GM12891 (cell line): ENCODE measurements at places on chromosomes 12 and 14.

- DNase-seq, result no peak
Observed at GRCh38 chr14:69720912-69721311, 46.0 kb upstream of the SRSF5 start.

- DNase-seq, result no peak
Observed at GRCh38 chr14:103346286-103346685, 12.2 kb downstream of the EIF5 start.

DNA sequence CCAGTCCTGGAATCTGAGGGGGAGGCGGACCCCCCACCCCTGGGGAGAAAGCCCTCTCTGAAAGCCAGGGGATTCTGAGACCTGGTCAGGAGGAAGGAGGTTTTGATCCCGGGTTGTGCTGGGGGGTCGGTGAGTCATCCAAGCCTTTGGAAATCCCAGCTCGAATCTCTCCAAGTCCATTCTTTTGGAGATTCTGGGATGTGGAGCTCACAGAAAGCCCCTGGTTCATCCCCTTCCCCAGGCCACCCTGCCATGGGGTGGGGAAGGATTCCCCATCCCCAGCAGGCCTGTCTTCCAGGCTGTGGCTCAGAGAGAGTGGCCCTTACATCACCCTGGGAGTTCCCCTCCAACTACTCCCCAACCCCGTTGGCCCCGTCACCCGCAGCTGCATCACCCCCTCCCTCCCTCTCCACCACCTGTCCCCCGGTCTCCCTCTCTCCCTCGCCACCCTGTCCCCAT lies 14.3 kb downstream of the EXOC3L4 start:
- peak; percentile 71 for DNase-seq

DNA sequence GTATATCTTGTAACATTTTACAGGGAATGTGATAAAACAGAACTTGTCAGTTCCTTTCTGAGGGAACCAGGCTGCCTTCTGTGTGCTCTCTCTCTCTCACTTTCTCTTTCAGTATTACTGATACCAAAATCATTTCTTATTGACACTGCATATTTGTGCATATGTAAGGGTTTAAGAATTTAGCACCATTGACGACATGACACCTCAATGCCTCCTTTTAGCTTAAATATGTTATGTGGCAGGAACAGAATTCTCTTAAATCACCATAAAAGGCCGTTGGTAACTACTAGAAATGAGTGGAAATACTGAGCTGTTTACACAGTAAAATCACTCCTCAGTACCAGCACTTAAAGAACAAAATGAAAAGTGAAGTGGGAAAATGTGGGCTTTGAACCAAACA lies 457.7 kb upstream of the SYT1 start:
- no peak for DNase-seq

DNA sequence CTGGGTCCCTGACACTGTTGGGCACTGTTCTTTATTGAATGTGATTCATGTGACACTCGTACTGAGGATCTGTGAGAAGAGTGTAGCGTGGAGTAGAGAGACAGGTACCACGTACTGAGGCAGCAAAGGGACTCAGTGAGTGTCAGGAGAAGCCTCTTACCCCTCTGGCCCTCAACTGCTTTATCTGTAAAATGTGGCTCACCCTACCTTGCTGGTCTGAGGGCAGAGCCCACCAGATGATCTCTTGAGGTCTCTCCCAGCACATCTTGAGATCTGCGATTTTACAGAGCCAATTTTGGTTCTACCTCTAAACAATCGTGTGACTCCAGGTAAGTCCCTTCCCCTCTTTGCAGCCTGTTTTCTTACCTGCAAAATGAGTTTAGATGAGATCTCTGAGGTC lies 3.1 kb downstream of the CEBPE start:
- DNase-seq, result no peak

DNA sequence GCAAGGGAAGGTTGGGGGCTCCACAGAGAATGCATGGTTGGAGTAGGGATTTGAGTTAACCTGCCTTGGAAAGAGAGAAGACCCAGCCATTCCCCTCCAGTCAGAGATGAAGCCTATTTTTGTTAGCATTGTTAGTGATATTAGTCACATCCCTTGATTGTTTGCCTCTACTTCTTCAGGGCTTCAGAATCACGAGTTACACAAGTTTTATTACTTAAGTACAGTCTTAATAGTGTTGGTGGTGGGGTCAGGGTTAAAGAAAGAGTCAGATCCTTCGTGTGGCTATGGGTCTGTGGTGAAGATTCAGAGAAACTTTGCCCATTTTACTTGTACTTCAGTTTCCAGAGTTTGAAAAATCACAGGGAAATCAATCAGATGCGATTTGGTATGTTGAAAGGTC lies 363.1 kb downstream of the LRIG3 start:
- DNase-seq, result no peak

- DNase-seq, result no peak
Observed at GRCh38 chr12:40033242-40033630, 72.6 kb downstream of the SLC2A13 start.

GRCh38 chr12:10612984-10613348 lies 443 bp downstream of the MAGOHB start:
- DNase-seq, result no peak

GRCh38 chr14:87732562-87732961 lies 260.4 kb downstream of the GALC start:
- DNase-seq, result no peak

DNA sequence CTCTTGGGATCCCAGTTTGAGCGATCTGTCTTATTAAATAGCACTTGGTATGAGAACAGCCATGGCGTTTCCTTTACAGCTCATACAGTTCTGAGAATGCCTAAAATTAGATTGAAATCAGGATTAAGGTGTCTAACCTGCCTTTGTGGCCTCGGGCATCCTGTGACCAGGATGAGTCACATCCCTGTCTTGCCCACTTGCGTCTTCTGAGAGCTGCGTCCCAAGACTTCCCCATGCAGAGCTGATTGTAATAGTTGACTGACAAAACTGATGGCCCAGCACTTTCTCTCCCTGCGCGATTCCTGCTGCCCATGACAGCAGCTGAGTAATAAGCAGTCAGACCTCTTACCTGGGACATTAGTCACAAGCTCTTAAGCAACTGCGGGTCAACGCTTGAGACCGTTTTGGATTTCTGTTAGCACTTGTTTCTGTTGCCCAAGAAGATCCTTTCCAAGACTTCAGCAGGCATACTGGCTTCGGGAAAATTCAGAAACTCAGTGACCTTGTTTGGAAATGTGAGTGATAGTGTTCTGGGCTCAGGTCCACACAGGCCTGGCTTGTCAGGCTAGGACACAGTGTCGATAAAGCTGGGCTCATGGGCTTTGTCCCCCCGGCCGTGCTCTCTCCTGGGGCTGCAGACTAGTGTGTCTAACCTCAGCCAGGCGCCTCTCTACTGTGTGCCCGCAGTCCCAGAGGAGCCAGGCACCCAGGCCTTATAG lies 169.9 kb upstream of the HIF1A start:
- DNase-seq, result no peak

- DNase-seq, result no peak
Observed at GRCh38 chr12:46217541-46218321, 51.1 kb downstream of the SLC38A1 start.

- no peak for DNase-seq
Observed at GRCh38 chr12:47651368-47652254, 54.2 kb downstream of the RPAP3 start.

DNA sequence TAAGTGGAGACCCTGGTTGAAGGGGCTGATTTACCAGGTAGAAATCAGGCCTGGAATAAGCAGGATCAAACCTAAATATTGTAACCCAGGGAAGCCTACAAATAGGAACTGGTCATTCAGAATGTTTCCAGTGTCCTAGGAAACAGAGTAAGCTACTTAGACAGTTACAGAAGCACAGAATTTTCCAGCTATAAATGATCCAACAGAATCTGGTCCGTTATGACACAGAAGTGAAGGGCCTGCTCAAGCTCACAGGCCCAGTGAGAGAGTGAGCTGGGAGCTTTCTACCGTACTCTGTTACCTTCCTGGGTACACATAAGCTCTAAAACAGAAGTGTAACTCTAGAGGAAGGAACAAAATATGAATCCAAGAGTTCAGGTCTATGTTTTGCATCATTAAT lies 119.1 kb downstream of the TTC7B start:
- no peak for DNase-seq

DNA sequence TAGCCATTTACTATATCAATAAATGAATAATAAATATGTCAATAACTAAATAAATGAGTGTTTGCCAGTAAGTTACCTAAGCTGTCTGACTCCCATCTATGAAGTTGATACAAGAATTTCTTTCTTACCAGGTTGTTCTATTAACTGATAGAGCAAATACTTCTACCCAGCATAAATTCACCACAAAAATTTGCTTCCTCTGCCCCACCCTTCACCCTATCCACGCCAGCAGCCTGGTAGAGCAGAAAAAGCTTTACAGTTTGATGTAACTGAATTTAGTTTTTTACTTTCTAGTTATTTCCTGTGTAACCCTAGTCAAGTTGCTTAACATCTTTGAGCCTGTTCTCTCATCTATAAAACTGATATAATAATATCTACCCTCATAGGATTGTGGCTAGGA lies 94.9 kb upstream of the SLC16A7 start:
- no peak for DNase-seq

GRCh38 chr12:114732426-114733030 lies 48.6 kb upstream of the TBX3 start:
- no peak for DNase-seq

DNA sequence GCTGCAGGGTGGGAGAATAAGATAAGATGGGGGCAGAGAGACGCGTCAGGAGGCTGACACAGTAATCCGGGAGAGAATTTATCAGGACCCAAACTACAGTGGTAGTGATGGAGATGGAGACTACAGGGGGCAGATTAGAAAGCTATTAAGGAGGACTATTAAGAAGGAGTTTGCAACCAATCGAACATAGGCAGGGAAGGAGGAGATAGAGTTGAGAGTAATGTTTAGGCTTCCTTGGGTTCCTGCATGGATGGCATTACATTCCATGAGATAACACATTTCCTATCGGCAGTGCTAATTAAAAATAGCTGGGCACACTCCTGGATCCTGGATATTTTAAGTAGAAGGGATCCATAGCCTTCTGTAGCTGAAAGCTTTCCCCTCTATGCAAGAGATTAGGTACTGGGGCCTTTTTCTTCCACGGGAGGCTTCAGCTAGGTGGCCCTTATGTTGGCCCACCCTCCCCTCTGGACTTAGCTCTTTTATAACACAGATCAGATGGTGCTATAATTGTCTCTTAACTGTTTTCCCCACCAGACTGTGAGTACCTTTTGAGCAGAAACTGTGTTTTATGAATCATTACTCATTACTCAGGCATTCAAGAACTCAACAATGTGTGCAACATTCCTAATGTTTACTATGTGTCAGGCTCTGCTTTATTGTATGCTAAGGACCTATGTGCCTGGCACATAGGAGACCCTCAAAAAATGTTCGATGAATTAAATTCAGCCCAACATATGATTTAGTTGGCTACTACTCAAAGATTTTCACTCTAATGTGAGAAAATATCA lies 113.0 kb downstream of the RMST start:
- no peak for DNase-seq

DNA sequence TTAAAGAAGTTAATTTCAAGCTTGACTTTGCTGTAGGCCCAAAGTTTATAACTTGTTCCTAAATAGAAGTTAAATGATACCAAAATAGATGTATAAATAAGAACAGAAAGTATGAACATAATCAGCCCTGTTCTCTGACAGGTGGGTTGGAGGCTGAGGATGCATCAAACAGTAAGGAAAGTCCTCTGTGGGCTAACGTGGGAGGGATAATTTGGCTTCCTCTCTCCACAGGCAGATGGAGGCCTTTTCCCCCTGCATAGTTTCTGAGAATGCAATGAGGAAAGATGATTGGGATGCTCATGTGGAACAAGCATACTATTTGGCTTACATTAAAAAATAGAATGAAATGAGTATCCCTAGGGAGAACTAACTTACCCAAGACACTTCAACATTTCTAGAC lies 56.5 kb downstream of the GARIN6 start:
- no peak for DNase-seq

GRCh38 chr14:80215756-80216581 lies 4.7 kb upstream of the DIO2 start:
- no peak for DNase-seq

GRCh38 chr12:32377344-32378055 lies 21.9 kb upstream of the FGD4 start:
- no peak for DNase-seq

DNA sequence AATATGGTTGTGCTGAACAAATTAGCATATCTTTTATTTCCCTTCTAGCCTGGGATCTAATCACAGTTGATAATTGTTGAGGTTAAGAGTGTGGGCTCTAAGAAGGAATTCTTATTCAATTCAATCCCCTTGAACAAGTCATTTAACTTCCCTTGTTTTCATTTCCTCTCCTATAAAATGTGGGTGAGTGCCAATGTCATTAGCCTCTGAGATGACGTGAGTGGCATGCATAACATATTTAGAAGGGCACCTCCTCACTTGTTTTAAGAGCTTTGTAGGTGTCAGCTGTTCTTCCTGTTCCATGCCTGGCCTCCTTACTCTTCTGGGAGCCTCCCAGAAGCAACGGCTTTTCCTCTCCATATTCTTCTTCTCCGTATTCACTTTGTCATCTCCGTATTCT lies 155.4 kb upstream of the NEDD1 start:
- no peak for DNase-seq

DNA sequence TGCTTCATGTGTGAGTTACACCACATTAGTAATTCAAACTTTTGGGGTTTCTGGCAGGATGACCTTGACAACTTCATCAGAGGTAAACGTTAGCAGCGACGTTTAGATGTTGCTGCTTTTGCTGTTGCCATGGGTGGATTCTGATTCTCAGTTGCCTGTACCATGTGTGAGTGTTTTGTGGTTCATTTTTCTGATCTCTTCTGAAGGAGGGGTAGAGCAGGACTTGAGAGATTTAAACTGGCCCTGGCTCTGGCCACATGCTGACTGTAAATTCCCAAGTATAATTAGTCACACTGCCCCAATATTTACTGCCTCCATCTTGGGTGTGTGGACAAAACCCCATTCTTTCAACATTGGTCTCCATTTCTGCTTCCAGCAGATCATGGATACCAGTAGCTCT lies 110.4 kb downstream of the ETV6 start:
- DNase-seq, result no peak

GRCh38 chr12:109879351-109880042 lies 844 bp downstream of the GLTP start:
- no peak for DNase-seq

DNA sequence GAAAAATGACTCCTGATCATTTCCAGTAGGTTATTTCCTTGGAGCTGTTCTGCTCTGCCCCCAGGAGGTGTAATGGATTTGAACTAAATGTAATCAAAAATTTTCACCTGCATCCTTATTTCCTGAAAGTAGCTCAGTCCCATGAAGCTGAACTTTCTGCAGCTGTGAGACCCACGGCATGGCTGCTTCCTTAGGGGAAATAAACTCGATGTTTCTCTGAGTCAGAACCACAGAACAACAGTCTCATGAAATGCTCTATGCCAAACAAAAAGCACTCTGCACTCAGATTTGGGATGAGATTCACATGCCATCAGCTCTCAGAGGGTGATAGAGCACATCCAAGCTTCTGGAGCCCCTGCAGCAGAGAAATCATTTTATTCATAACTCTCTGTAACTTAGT lies 224.1 kb upstream of the PLEKHG7 start:
- no peak for DNase-seq

DNA sequence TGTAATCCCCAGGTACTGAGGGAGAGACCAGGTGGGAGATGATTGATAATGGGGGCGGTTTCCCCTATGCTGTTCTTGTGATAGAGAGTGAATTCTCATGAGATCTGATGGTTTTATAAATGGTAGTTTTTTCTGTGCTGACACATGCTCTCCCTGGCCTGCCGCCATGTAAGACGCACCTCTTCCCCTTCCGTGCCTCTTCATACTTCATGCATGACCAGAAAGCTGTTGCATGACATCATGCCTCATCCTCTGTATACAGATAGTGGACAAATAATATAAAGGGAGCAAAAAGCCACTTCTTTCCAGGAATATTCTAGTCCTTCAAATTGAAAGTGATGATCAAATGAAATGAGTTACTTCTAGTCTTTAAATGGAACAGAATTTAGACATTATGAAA lies 47.3 kb upstream of the LRIG3 start:
- DNase-seq, result no peak
